Stimulated activated CD8-positive, alpha-beta memory T cell treated with anti-CD3 and anti-CD28 coated beads, Interleukin-7, amount 100 ng/mL, for 24 hours (primary cell): ENCODE measurements at places on chromosomes 4 and X.
A peak's percentile ranks its signal among the peaks of the same experiment; 100 is the strongest.

GRCh38 chr4:47643845-47644244 is 158.8 kb downstream of the ATP10D start:
- no peak for DNase-seq

DNA sequence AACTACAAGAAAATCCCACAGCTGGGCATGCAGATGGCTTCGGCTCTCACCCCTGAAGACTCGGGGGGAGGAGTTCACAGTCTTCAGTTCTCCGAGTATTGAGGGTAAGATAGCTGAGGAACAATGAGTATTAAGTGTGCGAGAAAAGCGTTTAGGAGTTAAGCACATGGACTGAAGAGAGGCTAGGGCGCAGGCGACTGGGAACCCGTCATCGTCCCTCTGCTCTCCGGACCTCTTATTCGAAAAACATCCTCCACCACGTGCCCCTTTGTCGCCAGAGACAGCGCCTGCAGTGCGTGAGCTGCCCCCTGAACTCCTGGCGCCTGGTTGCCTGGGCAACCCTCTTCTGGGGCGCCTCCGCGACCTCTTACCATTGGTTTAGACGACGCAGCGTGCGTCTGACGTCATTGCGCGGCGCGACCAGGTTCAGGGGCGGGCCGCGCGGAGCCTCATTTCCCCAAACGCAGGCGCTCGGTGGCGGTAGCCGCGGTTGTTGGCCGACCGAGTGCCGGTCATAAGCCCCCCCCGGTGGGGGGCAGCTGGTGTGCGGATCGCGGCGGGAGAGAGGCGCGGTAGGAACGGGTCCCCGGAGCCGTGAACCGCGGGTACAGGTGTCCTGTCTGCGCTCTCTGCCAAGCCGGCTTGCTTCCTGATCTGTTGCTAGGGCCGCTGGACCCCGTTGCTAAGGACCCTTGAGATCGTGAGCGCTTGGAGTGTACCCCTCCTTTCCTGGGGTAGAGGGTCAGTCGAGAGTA is at the start of gene PACRGL:
PACRGL (plus strand) TSS at position 452 of the 755 bp plus-strand sequence. CDS start 4,024 bp downstream, outside the sequence.
- DNase-seq = peak; percentile 85

GRCh38 chr4:119489305-119489704 is 139.3 kb downstream of the PDE5A start:
- no peak for DNase-seq

DNA sequence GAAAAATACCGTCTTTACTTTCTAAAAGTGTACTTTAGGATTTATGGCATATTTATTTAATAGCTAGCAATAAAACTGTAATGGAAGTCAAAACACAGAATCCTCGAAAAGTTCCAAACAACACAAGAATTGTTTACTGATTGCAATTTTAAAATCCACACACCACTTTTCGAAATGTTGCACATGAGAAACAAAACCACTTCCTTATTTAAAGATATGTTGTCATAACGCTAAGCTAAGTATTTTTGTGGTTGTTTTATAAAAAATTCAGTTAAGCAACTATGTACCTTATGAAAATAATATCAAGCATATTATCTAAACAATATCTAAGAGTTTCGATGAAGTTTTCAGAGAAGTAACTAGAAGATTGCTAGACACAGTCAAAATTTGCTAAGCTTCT is 344 bp downstream of the TMPRSS11D start:
- no peak for DNase-seq

DNA sequence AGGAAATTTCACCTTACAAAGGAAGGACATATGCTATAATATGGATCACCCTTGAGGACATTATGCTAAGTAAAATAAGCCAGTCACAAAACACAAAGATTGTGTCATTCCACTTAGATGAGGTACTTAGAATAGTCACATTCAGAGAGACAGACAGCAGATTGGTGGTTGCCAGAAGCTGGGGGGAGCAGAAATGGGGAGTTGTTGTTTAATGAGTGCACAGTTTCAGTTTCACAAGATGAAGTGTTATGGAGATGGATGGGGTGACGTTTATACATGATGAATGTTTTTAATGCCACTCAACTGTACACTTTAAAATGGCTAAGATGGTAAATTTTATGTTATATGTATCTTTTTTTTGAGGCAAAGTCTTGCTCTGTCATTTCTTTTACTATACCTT is 14.8 kb upstream of the SPON2 start:
- DNase-seq = no peak

GRCh38 chr4:70743731-70744130 is 22.0 kb downstream of the RUFY3 start:
- DNase-seq = no peak

DNA sequence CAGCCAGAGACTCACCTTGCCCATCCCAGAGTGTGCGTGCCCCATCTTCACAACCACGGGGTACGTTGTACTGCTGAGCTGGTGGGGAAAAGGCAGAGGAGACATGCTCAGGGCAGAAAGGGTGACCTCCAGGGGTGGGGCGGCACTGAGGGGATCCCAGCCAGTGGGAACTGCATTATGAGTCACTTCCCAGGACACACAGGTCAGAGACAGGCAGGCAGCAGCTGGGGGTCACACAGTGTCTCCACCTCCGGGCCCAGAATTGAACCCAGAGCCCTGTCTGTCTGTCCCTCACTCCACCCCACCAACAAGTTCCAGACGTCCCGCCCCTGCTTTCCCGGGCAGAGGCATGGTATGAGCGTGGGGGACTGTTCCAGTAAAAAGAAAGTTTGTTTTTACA is 4.8 kb upstream of the TIMP1 start:
- no peak for DNase-seq

DNA sequence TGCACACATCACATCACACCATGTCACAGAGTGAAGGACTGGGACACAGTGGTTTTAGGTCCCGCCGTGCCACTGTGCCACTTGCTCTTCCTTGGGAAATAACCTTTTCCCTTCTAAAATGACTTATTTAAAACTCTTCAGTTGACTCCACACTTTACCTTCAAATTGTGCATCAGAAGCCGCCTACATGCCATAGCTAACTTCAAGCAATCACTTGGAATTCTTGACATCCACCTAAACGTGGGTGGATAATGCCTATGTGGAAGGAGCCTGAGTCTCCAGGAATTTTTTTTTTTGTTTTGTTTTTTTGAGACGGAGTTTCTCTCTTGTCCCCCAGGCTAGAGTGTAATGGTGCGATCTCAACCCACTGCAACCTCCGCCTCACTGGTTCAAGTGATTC is 777.4 kb upstream of the TENM3 start:
- DNase-seq = no peak

- DNase-seq = peak; percentile 43
Observed at GRCh38 chr4:185587427-185588161, 52.3 kb upstream of the PDLIM3 start.

GRCh38 chr4:21655031-21655430 is 293.5 kb downstream of the KCNIP4 start:
- DNase-seq = no peak

GRCh38 chr4:109495514-109495913 is 61.9 kb downstream of the SEC24B start:
- no peak for DNase-seq

- DNase-seq = no peak
Observed at GRCh38 chr4:167955006-167955405, 137.3 kb upstream of the ANXA10 start.

DNA sequence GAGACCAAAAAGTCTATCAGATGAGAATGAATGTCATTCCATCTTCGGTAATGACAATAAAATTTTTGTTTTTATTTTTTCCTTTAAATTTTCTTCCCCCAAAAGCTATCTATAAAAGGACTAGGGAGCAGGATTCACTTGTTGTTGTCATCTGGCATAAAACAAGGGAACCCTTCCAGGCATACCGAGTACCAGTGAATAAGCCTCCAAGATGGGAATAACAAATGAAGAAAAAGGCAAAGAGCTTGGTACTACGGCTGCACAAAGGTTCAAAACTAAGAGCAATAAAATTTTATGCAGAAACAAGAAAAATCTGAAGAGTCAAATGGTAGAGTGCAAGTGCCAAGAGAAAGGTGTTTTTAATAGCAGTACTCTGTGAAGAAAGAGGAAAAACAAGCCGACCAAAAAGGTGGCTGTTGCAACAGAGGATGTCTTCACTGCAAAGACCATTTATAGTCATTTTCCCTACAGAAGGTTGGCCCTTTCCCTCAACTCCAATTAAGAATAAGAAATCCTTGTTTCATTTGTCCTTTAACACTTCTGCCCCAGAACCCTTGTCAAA is 25.8 kb downstream of the PPP3CA start:
- no peak for DNase-seq

DNA sequence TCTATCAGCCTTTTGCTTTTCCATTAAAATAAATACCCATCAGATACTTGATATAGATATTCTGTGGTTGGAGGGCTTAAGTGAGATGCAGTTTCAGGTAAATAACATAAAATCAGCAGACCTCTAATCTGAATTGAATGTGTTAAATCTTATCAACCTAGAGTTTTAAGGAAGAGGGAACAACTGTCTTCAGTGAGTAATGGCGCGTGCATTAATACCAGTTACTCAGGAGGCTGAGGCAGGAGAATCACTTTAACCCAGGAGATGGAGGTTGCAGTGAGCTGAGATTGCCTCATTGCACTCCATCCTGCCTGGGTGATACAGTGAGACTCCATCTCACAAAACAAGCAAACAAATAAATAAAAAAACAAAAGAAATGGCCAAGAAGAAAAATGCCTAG is 54.3 kb downstream of the FAT4 start:
- DNase-seq = no peak

DNA sequence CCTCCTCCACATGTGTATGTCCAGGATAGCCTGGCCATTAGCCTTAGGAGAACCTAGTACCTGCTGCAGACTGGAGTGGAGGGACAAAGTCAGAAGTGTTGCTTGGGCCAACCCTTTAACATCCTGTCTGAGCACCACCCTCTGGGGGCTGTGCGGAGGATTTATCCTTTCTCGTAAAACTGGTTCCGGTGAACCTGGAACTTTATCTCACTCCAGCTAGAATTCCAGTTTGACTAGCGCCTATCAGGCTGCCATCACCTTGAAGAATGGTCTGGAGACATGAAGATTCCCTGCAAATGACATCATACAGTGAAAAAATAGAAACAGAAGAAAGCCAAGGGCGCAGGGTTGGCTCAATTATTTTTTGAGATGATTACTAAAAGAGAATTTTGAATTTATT is 4.0 kb downstream of the TCEAL8 start:
- no peak for DNase-seq

- DNase-seq = no peak
Observed at GRCh38 chrX:13263560-13264251, 56.1 kb downstream of the ATXN3L start.
